Ovary (tissue), 10 donors: ENCODE measurements at places on chromosomes 1 and 21. TPM values are rescaled to one million over a fixed set of nuclear protein-coding genes. Genes with fewer than 3 reads are reported as not detected.

DNA sequence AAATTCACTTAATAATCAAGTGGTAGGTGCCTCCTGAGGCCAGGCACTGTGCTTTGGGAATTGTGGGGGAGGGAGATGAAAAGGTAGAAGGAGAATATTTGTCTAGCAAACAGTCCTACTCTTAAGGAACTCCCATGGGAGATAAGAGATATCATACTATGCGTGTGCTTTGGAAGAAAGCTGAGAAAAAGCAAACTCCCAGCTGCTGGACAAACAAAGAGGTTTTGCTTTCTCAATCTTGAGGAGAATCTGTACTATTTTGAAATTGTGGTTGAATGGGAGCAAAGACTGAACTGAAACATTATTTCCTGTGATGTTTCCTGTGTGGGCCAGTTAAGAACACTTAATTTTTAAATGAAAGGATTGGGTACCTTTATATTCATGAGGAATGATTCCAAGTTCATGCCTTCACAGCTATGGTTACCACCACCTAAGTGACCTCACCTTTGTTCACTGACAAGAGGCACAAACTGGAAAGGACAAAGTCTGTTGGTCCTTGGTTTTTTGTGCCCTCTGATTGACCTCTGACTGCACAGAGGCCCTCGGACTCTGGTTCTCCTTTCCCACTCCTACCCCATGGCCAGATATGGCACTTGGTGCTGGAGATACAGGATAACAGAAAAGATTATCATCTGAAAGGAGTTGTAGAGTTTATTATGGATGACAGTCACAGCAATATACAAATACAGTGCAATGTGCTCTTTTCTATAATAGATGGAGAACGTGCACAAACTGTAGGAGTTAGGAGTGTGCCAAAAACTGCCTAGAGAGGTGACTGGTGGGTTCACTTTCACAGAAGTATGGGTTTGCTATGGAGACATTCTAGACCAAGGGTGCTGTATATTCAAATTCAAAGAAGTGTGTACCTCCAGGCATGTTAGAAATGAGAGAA is 1.6 kb downstream of the CD53 start:
- H3K4me3 ChIP-seq, result no peak overlapping the region
- H3K27ac ChIP-seq, result no peak overlapping the region
- no peaks in the 10 kb centered on the region for H3K4me1 ChIP-seq
- H3K27me3 ChIP-seq, result no peaks in the 10 kb centered on the region
- no peaks in the 10 kb centered on the region for H3K36me3 ChIP-seq

DNA sequence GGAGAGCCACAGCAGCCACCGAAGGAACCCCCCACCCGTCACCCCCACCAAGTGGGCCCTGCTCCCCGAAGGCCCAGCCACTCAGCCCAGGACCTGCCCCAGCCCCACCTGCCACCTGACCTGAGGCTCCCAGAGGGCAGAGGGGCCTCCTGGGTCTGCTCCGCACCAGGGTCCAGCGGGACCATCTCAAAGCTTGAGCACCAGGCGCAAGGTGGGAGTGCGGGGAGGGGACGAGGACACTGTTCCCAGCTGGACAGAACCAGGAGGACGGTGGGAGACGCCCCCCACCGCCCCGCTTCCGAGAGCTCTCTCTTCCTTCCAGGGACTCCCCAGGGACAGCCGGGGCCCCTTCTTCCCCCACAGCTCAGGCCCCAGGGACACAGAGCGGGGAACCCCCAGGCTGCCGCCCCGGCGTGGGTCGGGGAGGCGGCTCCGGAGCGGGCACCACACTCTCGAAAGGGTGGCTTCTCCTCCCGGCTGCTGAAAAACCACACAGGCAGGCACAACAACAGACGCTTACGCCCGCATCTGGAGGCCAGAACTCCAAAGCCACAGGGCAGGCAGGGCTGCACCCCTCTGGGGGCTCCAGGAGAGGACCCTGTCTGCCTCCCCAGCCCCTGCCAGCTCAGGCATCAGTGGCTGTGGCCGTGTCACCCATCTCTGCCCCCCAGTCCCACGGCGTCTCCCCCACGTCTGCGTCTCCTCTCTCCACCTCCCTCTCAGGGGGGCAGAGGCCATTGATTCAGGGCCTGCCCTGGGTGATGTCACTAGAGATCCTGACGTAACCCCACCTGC is 1.9 kb upstream of the TTLL10 start:
- no peak for DNase-seq
- H3K27ac ChIP-seq, result no peak overlapping the region
- no peak overlapping the region for H3K4me3 ChIP-seq
- no peaks in the 10 kb centered on the region for H3K27me3 ChIP-seq

DNA sequence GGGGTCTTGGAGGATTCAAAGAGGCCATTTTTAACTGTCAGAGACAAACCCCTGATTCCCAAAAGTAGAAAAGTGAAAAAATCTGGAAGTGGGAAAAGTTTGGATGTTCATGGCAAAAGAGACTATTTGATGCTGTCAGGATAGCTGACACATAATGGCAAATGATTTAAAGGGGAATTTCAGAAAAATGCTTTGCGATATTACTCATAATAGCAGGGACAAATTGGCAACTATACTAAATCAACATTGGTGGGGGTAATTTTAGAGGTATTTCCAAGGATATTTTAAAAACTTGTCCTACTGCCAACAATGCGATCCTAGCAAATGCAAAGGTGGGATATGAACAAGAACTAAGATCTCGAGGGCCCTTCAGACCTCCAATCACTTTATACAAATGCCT is 5.3 kb upstream of the GSTM4 start:
- DNase-seq, result no peak
- H3K4me1 ChIP-seq, result peaks cover 8% of the 10 kb centered on the region
- H3K27ac ChIP-seq, result no peak overlapping the region
- H3K4me3 ChIP-seq, result no peak overlapping the region

Gene USF1
- 54.8 TPM for polyA plus RNA-seq

GRCh38 chr1:41387667-41388091 is 26.4 kb downstream of the FOXO6 start:
- H3K27me3 ChIP-seq, result no peaks in the 10 kb centered on the region
- H3K4me3 ChIP-seq, result no peak overlapping the region
- H3K36me3 ChIP-seq, result no peaks in the 10 kb centered on the region
- peaks cover 25% of the 10 kb centered on the region for H3K4me1 ChIP-seq
- peak overlapping the region; percentile 14 for H3K27ac ChIP-seq

DNA sequence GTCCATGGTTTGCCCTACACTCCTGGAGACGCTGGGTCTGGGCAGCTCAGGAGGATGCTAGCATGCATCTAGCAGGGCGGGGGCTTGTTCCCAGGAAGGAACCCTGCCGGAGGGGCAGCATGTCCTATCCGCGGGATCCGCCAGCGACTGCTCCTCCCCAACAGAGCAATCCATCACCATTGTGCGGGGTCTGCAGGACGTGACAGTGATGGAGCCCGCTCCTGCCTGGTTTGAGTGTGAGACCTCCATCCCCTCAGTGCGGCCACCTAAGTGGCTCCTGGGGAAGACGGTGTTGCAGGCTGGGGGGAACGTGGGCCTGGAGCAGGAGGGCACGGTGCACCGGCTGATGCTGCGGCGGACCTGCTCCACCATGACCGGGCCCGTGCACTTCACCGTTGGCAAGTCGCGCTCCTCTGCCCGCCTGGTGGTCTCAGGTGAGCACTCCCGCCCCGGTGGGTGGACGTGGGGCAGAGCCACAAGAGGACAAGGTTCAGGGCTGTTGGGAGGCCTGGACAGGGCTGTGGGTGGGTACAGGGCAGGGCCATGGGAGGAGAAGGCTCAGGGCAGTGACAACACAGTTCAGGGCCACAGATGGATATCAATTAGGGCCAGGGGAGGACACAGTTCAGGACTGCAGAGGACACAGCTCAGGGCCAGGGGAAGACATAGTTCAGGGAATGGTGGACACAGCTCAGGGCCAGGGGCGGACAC is 71.3 kb downstream of the OBSCN start:
- H3K4me1 ChIP-seq, result peaks cover 4% of the 10 kb centered on the region
- DNase-seq, result peak; percentile 30
- H3K27me3 ChIP-seq, result no peaks in the 10 kb centered on the region
- no peak overlapping the region for H3K27ac ChIP-seq
- H3K4me3 ChIP-seq, result no peak overlapping the region
- H3K36me3 ChIP-seq, result no peaks in the 10 kb centered on the region

Gene ZNF644
- 21.0 TPM for polyA plus RNA-seq

Gene SYNC
- polyA plus RNA-seq, result 10.6 TPM

- no peak overlapping the region for H3K4me3 ChIP-seq
- no peaks in the 10 kb centered on the region for H3K36me3 ChIP-seq
- no peak for DNase-seq
- no peak overlapping the region for H3K27ac ChIP-seq
- H3K4me1 ChIP-seq, result no peaks in the 10 kb centered on the region
- no peaks in the 10 kb centered on the region for H3K27me3 ChIP-seq
These were observed 5.8 kb downstream of the AGL start for GRCh38 chr1:99855914-99856450.

Gene AMPD1
- polyA plus RNA-seq, result 0.18 TPM

DNA sequence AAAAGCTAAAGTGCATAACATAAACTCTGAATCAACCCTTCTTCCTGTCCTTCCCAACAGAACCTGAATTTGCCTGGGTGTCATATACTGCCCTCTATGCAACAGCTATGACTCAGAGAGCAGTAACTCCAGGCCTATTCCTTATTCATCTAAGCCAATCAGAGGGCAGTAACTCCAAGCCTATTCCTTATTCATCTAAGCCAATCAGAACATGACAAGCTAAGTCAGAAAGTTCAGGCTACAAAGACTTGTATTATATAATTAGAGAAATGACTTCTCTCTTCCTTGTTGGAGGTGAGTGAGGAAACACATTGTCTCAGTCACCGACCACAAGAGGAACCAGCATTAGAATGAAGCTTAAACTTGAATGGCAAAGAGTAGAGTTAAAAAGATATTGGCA is 26.2 kb upstream of the TADA1 start:
- no peaks in the 10 kb centered on the region for H3K4me1 ChIP-seq
- DNase-seq, result no peak
- no peaks in the 10 kb centered on the region for H3K27me3 ChIP-seq
- H3K4me3 ChIP-seq, result no peak overlapping the region

DNA sequence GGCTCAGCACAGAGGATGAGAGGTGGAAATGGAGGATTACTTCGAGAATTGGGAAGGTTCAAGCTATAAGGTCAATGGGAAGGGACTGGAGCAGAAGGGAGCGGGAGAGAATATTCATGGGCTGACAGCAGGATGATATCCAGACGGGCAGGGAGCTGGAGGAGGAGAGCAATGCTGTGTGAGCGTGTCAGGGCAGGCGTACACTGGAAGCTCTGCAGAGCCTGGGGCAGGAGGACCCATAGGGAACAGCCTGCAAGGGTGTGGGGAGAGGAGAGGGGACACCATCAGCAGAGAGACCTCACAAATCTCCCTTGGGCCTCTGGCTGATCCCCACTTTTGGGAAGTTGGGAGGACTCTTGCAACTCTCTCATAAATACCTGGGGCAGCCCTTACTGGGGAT is 13.7 kb downstream of the CSF1 start:
- DNase-seq, result peak; percentile 14
- no peaks in the 10 kb centered on the region for H3K36me3 ChIP-seq
- no peaks in the 10 kb centered on the region for H3K27me3 ChIP-seq
- H3K4me3 ChIP-seq, result no peak overlapping the region
- no peak overlapping the region for H3K27ac ChIP-seq
- H3K4me1 ChIP-seq, result peaks cover 16% of the 10 kb centered on the region

Gene CHRM3
- polyA plus RNA-seq, result 3.6 TPM

DNA sequence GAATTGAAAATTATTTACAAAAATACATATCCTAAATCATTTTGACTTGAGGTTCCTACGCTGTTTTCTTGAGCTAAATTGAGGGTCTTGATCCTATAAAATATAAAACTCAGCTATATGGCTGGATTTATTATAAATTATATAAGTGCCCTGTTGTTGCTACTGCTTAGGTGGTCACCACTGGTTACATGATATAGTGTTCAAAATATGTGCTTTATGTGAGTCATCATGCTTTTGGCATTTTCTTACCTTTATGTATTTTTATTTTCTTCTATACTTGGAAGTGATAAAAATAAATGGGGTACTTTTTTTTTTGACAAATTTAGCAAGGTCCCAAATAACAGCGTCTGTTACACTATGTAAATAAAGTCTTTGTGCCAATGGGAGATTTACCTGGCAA is 31.1 kb upstream of the PTPRC start:
- H3K27ac ChIP-seq, result no peak overlapping the region
- DNase-seq, result no peak
- H3K4me3 ChIP-seq, result no peak overlapping the region
- no peaks in the 10 kb centered on the region for H3K36me3 ChIP-seq
- H3K27me3 ChIP-seq, result no peaks in the 10 kb centered on the region

Gene ITLN2
- polyA plus RNA-seq, result 7.6 TPM

Gene SH2D1B
- 0.40 TPM for polyA plus RNA-seq

DNA sequence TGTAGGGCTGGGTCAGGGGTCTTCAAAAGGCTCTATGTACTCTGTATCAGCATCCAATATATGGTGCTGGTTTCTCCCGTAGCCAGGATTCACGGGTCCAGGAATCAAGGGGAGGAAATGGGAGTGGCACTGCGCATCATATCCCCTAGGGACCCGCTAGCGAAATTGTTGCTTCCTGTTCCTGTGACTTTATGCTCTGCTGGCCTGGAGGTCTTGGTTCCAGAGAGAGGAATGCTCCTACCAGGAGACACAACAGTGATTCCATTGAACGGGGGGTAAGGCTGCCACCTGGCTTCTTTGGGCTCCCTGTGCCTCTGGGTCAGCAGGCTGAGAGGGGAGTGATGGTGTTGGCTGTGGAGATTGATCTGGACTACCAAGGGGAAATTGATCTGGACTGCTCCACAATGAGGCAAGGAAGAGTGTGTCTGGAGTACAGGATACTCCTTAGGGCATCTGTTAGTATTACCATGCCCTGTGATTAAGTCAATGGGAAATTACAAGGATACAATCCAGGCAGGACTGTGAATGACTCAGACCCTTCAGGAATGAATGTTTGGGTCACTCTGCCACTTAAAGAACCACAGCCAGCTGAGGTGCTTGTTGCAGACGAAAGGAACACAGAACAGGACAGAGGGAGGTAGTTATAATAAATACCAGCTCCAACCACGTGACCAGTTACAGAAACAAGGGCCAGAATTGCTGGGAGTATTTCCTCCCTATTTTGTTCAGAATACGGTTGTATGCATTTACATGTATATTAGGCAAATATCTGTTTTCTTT is 10.2 kb downstream of the SPSB1 start:
- H3K4me1 ChIP-seq, result peaks cover 19% of the 10 kb centered on the region
- H3K27me3 ChIP-seq, result no peaks in the 10 kb centered on the region
- no peak overlapping the region for H3K4me3 ChIP-seq
- no peak for DNase-seq
- H3K36me3 ChIP-seq, result no peaks in the 10 kb centered on the region

- no peak overlapping the region for H3K27ac ChIP-seq
- no peaks in the 10 kb centered on the region for H3K4me1 ChIP-seq
- DNase-seq, result no peak
- no peak overlapping the region for H3K4me3 ChIP-seq
These were observed 41.0 kb upstream of the CD5L start for GRCh38 chr1:157882580-157882979.

DNA sequence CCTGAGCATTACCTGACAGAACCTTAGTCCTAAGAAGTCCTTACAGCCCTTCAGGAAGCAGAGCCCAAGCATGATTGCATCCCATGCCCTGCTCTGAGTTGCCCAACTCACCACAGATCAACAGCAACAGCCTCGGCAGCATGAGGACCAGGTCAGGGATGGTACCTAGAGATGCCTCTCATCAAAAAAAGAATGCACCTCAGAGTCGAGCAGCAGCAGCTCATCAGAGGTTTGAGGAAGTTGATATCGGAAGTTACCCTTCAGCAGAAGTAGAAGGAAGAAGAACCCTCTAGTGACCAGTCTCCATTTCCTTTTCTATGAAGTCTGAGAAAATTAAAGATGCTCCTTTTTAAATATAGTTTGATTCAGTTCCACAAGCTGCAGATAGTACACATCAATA is at the start of gene FCRL1:
FCRL1 (minus strand) TSS at position 225 of the 400 bp plus-strand sequence; CDS start at position 142, 83 bp downstream.
- H3K36me3 ChIP-seq, result no peaks in the 10 kb centered on the region
- no peak for DNase-seq
- no peak within 1 kb of the TSS for H3K27ac ChIP-seq
- H3K4me3 ChIP-seq, result no peak within 1 kb of the TSS
- H3K27me3 ChIP-seq, result no peaks in the 10 kb centered on the region
- no peaks in the 10 kb centered on the region for H3K4me1 ChIP-seq

Gene GJA9
- polyA plus RNA-seq, result not detected
